ENCODE measurements at places on chromosomes 12 and 14.

DNA sequence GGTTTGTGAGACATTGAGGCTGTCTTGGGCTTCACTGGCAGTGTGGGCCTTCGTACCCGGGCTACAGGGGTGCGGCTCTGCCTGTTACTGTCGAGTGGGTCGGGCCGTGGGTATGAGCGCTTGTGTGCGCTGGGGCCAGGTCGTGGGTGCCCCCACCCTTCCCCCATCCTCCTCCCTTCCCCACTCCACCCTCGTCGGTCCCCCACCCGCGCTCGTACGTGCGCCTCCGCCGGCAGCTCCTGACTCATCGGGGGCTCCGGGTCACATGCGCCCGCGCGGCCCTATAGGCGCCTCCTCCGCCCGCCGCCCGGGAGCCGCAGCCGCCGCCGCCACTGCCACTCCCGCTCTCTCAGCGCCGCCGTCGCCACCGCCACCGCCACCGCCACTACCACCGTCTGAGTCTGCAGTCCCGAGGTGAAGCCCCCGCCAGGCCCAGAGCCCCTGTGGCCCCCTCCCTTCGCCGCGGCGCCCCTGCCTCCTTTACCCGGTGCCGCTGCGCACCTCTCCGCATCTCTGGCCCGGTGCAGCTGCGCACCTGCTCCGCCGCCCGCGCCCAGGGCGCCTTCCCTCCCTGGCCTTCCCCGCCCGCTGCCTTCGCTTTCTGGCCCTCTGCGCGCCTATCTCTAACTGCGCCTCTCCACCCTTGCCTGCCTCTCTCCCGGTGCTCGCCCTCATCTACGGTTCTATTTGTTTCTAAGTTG is at the start of gene ENO2:
Gene ENO2, plus strand, starts transcription at position 335 of the 701 bp plus-strand sequence. CDS start 1,253 bp downstream, outside the sequence.
- DNase-seq: peak; percentile 90
- peak within 1 kb of the TSS; percentile 81 for H3K4me3 ChIP-seq
- H3K4me1 ChIP-seq: peaks cover 18% of the 10 kb centered on the region
- peaks cover 4% of the 10 kb centered on the region for H3K36me3 ChIP-seq

GRCh38 chr12:15256761-15257160 is 35.5 kb upstream of the RERG start:
- peaks cover 74% of the 10 kb centered on the region for H3K27me3 ChIP-seq
- H3K36me3 ChIP-seq: peaks cover 4% of the 10 kb centered on the region
- H3K27ac ChIP-seq: no peak overlapping the region
- H3K4me1 ChIP-seq: peaks cover 3% of the 10 kb centered on the region

- peaks cover 50% of the 10 kb centered on the region for H3K4me1 ChIP-seq
- peaks cover 36% of the 10 kb centered on the region for H3K36me3 ChIP-seq
- peak; percentile 88 for DNase-seq
- peak overlapping the region; percentile 98 for H3K27ac ChIP-seq
- no peaks in the 10 kb centered on the region for H3K27me3 ChIP-seq
- peak overlapping the region; percentile 89 for H3K4me3 ChIP-seq
Observed at GRCh38 chr14:49893309-49894213, 679 bp downstream of the ARF6 start.

DNA sequence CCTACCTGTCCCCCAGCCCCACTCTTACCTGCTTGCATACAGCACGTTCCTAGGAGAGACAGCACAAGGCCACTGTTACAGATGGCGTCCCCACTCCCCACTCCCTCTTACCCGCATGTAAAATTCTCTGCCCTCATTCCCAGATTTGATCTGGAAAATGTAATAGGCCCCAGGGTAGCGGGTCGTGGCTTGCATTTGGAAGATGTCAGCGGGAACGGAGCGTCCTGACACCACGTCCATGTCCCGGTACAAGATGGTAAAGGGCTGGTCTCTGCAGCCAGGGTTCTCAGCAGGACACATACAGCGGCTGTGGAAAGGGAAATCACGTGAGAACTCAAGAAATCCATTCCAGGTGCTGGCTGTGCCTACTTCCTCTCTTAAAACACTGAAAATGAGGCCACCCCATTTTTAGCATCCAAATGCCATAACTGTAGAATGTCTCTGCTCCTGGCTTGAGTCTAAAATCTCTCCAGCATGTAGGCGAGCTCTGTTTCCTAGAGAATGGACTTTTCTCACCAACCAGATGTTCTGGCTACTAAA is 10.1 kb upstream of the TC2N start:
- no peak for DNase-seq
- H3K36me3 ChIP-seq: peaks cover 37% of the 10 kb centered on the region
- H3K27me3 ChIP-seq: no peaks in the 10 kb centered on the region
- peaks cover 2% of the 10 kb centered on the region for H3K4me1 ChIP-seq

- H3K27ac ChIP-seq: no peak overlapping the region
- no peaks in the 10 kb centered on the region for H3K36me3 ChIP-seq
- DNase-seq: no peak
- no peak overlapping the region for H3K4me3 ChIP-seq
- no peaks in the 10 kb centered on the region for H3K27me3 ChIP-seq
Observed at GRCh38 chr12:67942724-67943123, 46.5 kb upstream of the IFNG-AS1 start.

DNA sequence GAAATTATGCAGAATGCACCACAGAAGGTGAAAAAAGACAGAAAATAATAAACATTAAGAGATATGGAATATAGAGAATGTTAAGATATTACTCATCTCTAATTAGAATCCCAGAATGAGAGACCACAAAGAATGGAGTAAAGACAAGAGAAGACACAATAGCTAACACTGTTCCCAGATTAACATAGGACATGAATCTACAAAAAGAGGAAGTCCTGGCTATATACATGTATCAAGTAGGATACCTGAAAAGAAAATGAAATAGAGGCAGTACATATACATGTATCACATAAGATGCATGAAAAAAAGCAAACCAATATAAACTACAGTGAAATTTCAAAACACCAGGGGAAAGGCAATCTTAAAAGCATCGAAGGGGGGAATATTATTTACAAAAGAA is 5.6 kb upstream of the EPS8 start:
- no peak overlapping the region for H3K27ac ChIP-seq
- H3K4me1 ChIP-seq: peaks cover 35% of the 10 kb centered on the region
- DNase-seq: no peak
- H3K4me3 ChIP-seq: no peak overlapping the region

DNA sequence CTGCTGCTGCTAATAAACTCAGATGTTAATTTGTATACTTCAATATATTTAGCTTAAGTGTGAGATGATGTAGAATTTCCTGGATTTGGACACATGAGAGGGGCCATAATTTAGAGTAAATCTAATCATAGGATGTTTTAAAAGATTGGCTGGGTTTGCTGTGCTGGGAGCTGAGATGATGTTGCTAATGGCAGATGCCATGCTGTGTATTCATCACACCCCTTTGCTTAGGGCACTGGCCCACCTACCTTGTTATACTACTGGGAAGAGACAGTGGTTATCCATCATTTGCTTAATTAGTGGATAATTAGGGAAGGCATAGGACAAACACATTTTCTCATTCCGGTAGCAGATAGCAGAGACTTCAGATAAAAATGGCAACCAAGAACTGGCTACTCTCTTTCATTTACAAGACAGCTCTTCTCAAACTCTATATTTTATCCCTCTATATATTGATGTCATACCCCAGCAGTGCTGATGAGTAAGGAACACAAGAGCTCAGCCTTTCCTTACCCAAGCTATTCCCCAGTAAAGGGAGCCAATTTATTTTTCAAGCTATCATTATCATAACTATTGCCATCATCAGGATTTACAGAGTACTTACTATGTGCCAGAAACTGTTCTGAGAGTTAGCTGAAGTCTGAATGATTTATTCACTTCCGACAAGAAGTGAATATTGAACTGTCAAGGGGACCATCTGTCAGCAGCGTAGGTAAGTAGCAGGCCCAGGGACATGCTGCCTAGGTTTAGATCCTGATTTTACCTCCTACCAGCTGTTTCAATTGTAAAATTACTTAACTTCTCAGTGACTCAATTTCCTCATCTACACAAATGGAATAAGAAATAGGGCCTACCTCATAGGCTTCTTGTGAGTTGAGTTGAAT is 204.6 kb upstream of the FLRT2 start:
- H3K36me3 ChIP-seq: no peaks in the 10 kb centered on the region
- H3K27ac ChIP-seq: no peak overlapping the region
- H3K27me3 ChIP-seq: no peaks in the 10 kb centered on the region
- DNase-seq: no peak
- H3K4me1 ChIP-seq: peaks cover under 1% of the 10 kb centered on the region

- DNase-seq: no peak
- peaks cover 58% of the 10 kb centered on the region for H3K27me3 ChIP-seq
- H3K27ac ChIP-seq: no peak overlapping the region
- H3K4me1 ChIP-seq: peaks cover 4% of the 10 kb centered on the region
Observed at GRCh38 chr12:3490895-3491144, 183 bp upstream of the PRMT8 start.

DNA sequence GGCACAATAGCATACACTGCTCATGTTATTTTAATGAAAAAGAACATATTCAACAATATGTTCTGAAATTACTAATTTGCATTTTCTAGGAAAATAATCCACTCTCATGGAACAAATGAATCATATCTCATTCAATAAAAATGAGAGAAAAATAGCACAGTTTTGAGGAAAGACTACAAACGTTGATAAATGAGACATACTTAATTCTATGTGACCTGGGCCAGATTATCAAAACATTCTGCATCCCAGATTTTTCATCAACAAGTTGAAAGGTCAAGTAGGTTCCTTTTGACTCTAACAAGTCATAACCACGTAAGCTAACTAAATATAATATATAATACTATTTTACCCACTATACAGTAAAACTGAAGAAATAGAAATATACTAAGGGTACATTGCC is 296.7 kb downstream of the CEP128 start:
- DNase-seq: no peak
- H3K4me3 ChIP-seq: no peak overlapping the region
- H3K27me3 ChIP-seq: no peaks in the 10 kb centered on the region

DNA sequence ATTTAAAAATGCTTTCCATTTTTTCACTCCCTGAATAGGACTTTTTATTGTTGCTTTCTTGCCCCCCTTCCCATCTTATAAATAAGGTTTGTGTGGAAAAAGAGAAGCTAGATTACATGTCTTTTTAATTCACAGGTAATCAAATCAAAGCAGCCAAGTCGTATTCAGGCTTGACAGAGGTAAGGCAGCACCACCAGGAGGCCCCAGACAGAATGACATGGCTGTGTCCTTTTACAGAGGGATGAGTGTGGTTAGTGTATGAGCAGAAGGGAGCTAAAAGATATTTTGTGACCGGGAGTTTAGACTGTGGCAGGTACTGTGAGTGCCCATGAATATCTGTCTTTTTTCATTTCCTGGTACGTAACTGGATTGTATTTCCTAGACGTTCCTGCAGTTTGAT is 596.1 kb downstream of the ETNK1 start:
- H3K4me1 ChIP-seq: no peaks in the 10 kb centered on the region
- no peak overlapping the region for H3K4me3 ChIP-seq
- no peaks in the 10 kb centered on the region for H3K27me3 ChIP-seq
- no peak for DNase-seq

GRCh38 chr12:109209082-109209481 is 92.7 kb downstream of the ACACB start:
- no peaks in the 10 kb centered on the region for H3K36me3 ChIP-seq
- H3K27ac ChIP-seq: no peak overlapping the region
- H3K27me3 ChIP-seq: no peaks in the 10 kb centered on the region
- no peak for DNase-seq
- no peak overlapping the region for H3K4me3 ChIP-seq

- no peak for DNase-seq
- H3K27ac ChIP-seq: no peak overlapping the region
- no peaks in the 10 kb centered on the region for H3K27me3 ChIP-seq
- H3K4me3 ChIP-seq: no peak overlapping the region
Observed at GRCh38 chr12:87520968-87521367, 508.2 kb downstream of the C12orf50 start.
